T-cell (primary cell): ENCODE measurements at places on chromosomes 1 and 21.

- H3K4me1 ChIP-seq, result no peaks in the 10 kb centered on the region
- H3K4me3 ChIP-seq, result no peak overlapping the region
- no peaks in the 10 kb centered on the region for H3K27me3 ChIP-seq
- no peaks in the 10 kb centered on the region for H3K36me3 ChIP-seq
Measured at GRCh38 chr1:215600258-215600792, 33.2 kb downstream of the KCTD3 start.

- no peak overlapping the region for H3K4me3 ChIP-seq
- peaks cover 32% of the 10 kb centered on the region for H3K4me1 ChIP-seq
- no peaks in the 10 kb centered on the region for H3K27me3 ChIP-seq
- H3K36me3 ChIP-seq, result peaks cover 24% of the 10 kb centered on the region
Measured at GRCh38 chr1:21258331-21259134, 31.7 kb downstream of the ECE1 start.

DNA sequence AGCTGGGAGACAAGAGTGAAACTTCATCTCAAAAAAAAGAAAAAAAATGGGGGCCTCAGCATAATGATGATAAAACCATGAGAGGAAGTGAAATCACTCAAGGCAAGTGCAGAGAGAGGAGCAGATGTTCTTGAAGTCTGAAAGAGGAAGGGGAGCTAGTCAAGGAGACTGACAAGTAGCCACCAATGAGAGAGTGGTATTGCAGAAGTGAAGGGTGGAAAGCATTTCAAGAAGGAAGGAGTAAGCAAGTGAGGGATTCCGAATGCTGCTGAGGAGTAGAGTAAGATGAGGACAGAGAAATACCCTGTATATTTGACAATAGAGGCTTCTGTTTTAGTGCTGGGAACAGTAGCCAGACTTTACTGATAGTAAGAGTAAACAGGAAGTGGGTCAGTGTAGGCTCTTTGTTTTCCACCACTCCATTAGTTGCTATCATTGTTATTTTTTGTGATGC is 2.9 kb downstream of the TATDN3 start:
- H3K27me3 ChIP-seq, result no peaks in the 10 kb centered on the region
- no peaks in the 10 kb centered on the region for H3K36me3 ChIP-seq
- H3K4me3 ChIP-seq, result no peak overlapping the region
- H3K4me1 ChIP-seq, result peaks cover 37% of the 10 kb centered on the region
- peak overlapping the region; percentile 7 for H3K27ac ChIP-seq

- no peaks in the 10 kb centered on the region for H3K27me3 ChIP-seq
- peaks cover 8% of the 10 kb centered on the region for H3K4me1 ChIP-seq
- H3K27ac ChIP-seq, result no peak overlapping the region
Measured at GRCh38 chr1:84967666-84968065, 29.2 kb downstream of the MCOLN2 start.

DNA sequence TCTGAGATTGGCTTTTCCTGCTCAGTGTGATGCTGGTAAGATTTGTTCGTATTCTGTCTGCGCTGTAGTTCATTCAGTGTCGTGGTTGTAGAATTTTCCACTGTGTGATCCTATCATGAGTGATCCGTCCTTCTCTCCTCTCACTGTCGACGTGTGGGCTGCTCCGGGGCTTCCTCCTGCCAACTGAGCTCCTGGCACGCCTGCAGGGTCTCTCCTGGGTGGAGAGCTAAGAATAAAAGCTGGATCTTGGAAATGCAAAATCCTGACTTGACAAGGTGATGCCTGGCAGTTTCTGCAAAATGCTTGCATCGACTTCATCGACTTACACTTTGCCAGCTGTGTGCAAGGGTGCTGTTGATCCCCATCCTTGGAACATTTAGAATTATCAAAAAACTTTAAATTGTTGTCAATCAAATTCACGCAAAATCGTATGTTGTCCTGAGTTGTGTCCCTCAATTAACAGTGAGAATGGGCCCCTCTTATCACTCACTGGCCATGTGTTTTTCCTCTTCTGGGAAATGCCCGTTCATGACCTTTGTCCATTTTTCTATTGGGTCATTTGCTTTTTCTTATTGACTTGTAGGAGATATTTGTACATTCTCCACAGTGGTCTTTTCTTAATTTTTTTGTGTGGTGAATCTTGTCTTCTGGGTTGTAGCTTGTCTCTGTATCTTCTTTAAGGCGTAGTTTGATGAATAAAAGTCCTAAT is 125.5 kb downstream of the CRYAA start:
- no peak for DNase-seq
- no peaks in the 10 kb centered on the region for H3K4me1 ChIP-seq
- H3K4me3 ChIP-seq, result no peak overlapping the region
- H3K27me3 ChIP-seq, result peaks cover 40% of the 10 kb centered on the region

- peaks cover 74% of the 10 kb centered on the region for H3K36me3 ChIP-seq
- no peaks in the 10 kb centered on the region for H3K27me3 ChIP-seq
- no peak overlapping the region for H3K4me3 ChIP-seq
- H3K27ac ChIP-seq, result no peak overlapping the region
- DNase-seq, result no peak
Measured at GRCh38 chr1:19354531-19354981, 42.4 kb downstream of the SLC66A1 start.

DNA sequence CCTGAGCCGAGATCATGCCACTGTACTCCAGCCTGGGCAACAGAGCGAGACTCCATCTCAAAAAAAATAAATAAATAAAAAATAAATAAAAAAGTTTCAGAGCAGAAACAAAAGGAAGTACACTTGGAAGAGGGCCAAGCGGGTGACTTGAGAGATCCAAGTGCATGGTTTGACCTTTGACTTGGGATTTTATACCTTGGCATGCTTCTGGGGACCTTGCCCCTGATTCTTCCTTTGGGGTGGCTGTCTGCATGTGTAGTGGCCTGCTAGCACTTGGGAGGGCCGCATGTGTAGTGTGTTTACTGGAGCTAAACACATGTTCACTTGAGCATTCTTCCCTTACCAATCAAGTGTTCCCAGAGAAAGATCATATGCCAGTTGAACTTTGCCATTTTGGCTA is 114.0 kb downstream of the DTL start:
- H3K27me3 ChIP-seq, result no peaks in the 10 kb centered on the region
- H3K36me3 ChIP-seq, result no peaks in the 10 kb centered on the region
- no peak for DNase-seq
- H3K27ac ChIP-seq, result no peak overlapping the region

- H3K27me3 ChIP-seq, result peaks cover 17% of the 10 kb centered on the region
- no peak for DNase-seq
- no peaks in the 10 kb centered on the region for H3K36me3 ChIP-seq
Measured at GRCh38 chr1:15321601-15322000, 74.6 kb downstream of the FHAD1 start.

DNA sequence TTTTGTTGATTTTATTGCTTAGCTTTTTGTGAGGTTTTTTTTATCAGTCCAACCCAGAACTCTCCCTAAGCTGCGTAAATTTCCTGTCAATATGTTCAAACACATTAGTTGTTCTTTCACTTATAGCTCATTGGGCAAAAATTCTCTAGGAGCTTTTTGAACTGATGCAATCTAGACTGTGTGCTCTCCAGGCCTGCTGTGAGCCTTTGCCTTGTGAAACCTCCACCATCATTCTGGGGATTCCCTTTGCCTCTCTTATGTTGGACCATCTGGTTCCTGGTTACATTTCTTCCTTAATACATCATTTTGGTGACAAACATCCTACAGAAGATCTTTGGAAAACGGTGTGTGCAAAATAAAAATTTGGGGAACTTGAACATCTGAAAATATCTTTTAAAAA is 247.2 kb downstream of the LRRC7 start:
- no peaks in the 10 kb centered on the region for H3K27me3 ChIP-seq
- no peak for DNase-seq

- peaks cover 6% of the 10 kb centered on the region for H3K36me3 ChIP-seq
- H3K27ac ChIP-seq, result no peak overlapping the region
- DNase-seq, result no peak
- H3K4me3 ChIP-seq, result no peak overlapping the region
- H3K4me1 ChIP-seq, result peaks cover 17% of the 10 kb centered on the region
Measured at GRCh38 chr1:154459080-154459479, 42.9 kb upstream of the TDRD10 start.

GRCh38 chr1:10674700-10675609 is 121.5 kb downstream of the CASZ1 start:
- no peak for DNase-seq
- H3K36me3 ChIP-seq, result no peaks in the 10 kb centered on the region
- no peak overlapping the region for H3K4me3 ChIP-seq
- no peaks in the 10 kb centered on the region for H3K27me3 ChIP-seq

DNA sequence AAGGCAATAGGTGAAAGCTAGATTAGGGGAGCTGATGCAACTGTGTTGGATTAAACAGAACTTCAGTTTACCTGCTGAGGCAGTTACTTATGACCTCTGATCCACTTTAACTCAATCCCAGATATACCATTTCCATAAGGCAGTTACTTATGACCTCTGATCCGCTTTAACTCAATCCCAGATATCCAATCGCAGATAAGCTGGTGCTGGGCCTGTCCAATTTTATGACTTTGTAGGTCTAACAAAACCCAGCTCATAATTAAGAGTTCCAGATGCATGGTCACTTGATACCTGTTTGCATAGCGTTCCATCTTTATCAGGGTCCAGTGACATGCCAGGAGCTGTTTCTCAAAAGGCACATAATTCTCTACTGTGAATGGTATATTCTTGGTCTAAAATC is 396.0 kb downstream of the AGBL4 start:
- H3K27me3 ChIP-seq, result no peaks in the 10 kb centered on the region
- no peak for DNase-seq
- no peak overlapping the region for H3K27ac ChIP-seq
- H3K36me3 ChIP-seq, result no peaks in the 10 kb centered on the region

GRCh38 chr1:203325026-203325417 is 19.7 kb downstream of the BTG2 start:
- peaks cover 86% of the 10 kb centered on the region for H3K4me1 ChIP-seq
- no peaks in the 10 kb centered on the region for H3K36me3 ChIP-seq
- H3K27me3 ChIP-seq, result no peaks in the 10 kb centered on the region
- peak overlapping the region; percentile 10 for H3K4me3 ChIP-seq
- H3K27ac ChIP-seq, result peak overlapping the region; percentile 100

DNA sequence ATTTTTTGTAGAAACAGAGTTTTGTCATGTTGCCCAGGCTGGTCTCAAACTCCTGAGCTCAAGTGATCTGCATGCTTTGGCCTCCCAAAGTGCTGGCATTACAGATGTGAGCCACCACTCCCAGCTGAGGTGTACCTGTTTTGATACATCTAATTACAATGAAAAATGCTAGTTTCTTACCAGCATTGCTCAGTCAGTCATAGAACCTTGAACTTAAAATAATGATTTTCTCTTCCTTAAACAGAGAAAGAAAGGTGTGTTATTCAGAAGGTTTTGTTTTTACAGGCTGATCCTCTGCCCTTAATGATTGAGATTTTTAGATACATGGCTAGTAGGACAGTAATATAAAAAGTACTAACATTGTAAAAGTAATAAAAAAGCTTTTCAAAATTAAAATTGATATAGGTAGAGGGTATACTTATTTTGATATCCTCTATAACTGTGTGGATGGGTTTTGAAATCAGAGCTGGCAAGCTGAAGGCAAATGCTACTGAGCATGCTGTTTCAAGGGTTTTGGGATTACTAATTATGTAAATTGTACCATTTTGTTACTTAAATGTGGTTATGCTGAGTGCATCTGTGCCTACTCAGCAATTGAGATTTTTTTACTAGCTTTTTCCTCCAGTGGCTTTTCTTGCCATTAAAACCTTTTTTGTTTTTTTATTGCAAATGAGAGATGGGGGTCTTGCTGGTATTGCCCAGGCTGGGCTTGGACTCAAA is 16.1 kb downstream of the PRRC2C start:
- no peak overlapping the region for H3K4me3 ChIP-seq
- peaks cover 50% of the 10 kb centered on the region for H3K4me1 ChIP-seq
- no peak overlapping the region for H3K27ac ChIP-seq
- no peaks in the 10 kb centered on the region for H3K27me3 ChIP-seq
- DNase-seq, result no peak

DNA sequence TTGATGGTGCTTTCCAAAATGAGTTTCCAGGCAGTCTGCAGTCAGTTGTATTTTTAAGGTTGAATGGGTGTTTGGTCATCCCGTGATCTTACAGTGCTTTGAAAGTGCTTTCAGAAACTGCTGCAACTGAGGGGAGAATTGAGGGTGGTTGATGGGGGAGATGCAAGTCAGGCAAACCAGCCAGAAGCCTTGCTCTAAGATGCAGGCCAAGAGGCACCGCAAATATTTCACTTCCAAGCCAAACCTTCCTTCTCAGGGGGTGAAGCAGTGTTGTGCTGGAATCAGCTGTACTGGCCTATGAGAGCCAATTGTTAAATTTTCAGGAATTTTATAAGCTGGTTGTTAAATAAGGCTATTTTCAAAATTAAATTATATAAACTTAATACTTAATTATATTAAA is 151.6 kb downstream of the KCNJ6 start:
- H3K27me3 ChIP-seq, result peaks cover 9% of the 10 kb centered on the region
- no peak overlapping the region for H3K27ac ChIP-seq
- H3K36me3 ChIP-seq, result no peaks in the 10 kb centered on the region
- no peaks in the 10 kb centered on the region for H3K4me1 ChIP-seq
- DNase-seq, result no peak

GRCh38 chr1:211521102-211521815 is 29.3 kb upstream of the RD3 start:
- H3K36me3 ChIP-seq, result no peaks in the 10 kb centered on the region
- DNase-seq, result no peak
- H3K27ac ChIP-seq, result no peak overlapping the region
- no peaks in the 10 kb centered on the region for H3K4me1 ChIP-seq

- H3K27me3 ChIP-seq, result peaks cover 23% of the 10 kb centered on the region
- no peak for DNase-seq
- no peaks in the 10 kb centered on the region for H3K4me1 ChIP-seq
- H3K4me3 ChIP-seq, result no peak overlapping the region
Measured at GRCh38 chr1:162003830-162004215, 19.8 kb downstream of the OLFML2B start.

GRCh38 chr1:90784186-90784847 is 67.2 kb upstream of the BARHL2 start:
- no peaks in the 10 kb centered on the region for H3K4me1 ChIP-seq
- H3K27ac ChIP-seq, result no peak overlapping the region
- H3K36me3 ChIP-seq, result no peaks in the 10 kb centered on the region
- DNase-seq, result no peak
- peaks cover 10% of the 10 kb centered on the region for H3K27me3 ChIP-seq
- H3K4me3 ChIP-seq, result no peak overlapping the region

GRCh38 chr21:33699277-33699676 is 57.0 kb downstream of the ITSN1 start:
- H3K27me3 ChIP-seq, result no peaks in the 10 kb centered on the region
- H3K4me1 ChIP-seq, result peaks cover 3% of the 10 kb centered on the region
- DNase-seq, result no peak
- H3K4me3 ChIP-seq, result no peak overlapping the region
- no peaks in the 10 kb centered on the region for H3K36me3 ChIP-seq
- H3K27ac ChIP-seq, result no peak overlapping the region

DNA sequence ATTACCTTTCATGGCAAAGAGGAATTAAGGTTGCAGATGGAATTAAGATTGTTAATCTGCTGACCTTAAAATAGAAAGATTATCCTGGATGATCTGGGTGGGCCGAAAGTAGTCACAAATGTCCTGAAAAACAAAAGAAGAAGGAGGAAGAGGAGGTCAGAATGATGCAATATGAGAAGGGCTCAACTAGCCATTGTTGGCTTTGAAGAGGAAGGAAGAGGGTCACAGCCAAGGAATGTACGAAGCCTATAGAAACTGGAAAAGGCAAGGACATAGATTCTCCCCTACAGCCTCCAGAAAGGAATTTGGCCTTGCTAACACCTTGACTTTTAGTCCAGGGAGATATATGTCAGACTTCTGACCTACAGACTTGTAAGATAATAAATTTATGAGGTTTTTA is 39.4 kb upstream of the FMOD start:
- peaks cover 16% of the 10 kb centered on the region for H3K27me3 ChIP-seq
- DNase-seq, result no peak
- H3K36me3 ChIP-seq, result no peaks in the 10 kb centered on the region
- no peaks in the 10 kb centered on the region for H3K4me1 ChIP-seq
- H3K27ac ChIP-seq, result no peak overlapping the region
- no peak overlapping the region for H3K4me3 ChIP-seq
